ENCODE measurements at places on chromosomes 5 and 9. TPM values are rescaled to one million over a fixed set of nuclear protein-coding genes. Genes with fewer than 3 reads are reported as not detected.

DNA sequence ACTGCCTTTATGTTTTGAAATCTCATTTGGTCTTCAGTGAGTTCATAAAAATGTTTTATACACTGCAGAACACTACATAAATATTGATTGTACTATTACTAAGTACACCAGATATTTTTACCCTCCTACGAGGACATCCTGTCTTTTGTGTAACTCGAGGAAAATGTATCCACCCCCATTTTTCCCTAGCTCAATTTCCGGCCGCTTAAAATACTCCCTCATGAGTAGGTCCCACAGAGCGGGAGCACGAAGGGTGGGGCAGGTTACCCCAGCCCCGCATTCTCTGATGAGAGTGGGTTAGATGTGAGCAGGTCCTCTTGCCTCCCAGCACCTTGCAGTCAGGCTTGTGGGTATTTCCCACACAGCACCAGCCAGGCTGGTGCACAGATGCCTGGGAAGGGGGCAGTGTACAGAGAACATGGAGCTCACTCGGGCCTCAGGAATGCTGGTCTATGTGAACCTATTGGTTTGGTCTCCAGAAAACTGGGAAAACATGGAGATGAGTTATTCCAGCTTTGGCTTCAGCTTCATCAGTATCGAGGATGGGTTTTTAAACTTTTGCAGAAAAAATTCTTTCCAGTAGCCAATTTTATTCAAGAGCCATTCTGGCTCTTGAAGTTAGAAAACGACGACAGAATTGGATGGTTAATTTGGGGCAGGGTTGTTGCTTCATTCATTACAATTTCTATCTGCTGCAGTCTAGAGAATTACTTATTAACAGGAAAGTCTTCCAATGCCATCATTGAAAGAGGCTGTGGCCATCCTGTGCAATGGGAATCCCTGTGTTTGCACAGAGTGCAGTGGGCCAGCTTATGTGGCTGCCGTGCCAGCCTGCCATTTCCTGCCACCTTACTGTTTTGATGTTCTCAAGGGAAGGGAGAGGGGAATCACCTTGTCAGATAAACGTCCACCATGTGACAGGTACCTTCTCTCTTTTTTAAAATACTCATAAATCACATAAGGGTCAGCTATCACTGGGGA, 73.2 kb downstream of the WDR41 start:
- H3K4me3 ChIP-seq = no peak overlapping the region
- peaks cover 12% of the 10 kb centered on the region for H3K4me1 ChIP-seq
- H3K27ac ChIP-seq = no peak overlapping the region
- no peak for DNase-seq

NEUROG1 gene
- 3.7 TPM for total RNA-seq

DNA sequence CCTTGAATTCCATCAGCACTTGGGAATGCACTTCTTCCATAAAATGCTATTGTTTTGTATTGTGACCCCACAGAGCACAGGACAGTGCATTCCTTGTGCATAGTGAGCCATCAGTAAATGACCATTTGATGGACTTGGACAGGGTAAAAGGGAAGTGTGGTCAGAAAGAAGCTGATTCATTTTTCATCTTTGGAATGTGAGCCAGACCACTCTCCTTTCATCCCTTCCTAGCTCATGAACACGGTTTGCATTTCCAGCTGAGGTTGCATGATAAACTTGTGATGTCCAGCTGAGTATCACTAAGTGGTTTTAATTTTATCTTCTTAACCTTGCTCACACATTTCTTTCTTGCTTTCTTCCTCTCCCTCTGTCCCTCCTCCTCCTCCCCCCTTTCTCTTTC, 101.3 kb downstream of the NUDT12 start:
- no peak overlapping the region for H3K27ac ChIP-seq
- no peak for DNase-seq
- no peaks in the 10 kb centered on the region for H3K27me3 ChIP-seq

STX17 gene
- total RNA-seq = 44.8 TPM

DNA sequence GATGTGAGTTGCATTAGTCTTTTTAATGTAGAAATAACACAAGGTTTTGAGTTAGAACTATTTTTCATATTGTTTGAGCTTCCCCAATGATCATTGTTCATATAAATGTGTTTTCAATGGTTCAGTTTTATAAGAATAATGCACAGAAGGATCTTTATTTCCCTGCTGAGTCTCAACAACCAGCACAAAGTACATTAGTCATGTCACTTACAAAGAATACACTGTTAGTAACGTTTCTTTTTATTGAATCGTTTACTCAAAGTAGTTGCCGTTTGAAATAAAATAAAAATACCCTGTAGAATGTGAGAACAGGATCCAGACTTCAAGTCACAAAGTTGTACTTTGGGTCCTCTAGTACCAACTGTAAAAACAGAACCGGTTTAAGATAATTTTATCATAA, 41.5 kb downstream of the ERCC8 start:
- H3K4me3 ChIP-seq = no peak overlapping the region
- H3K27me3 ChIP-seq = no peaks in the 10 kb centered on the region
- no peaks in the 10 kb centered on the region for H3K4me1 ChIP-seq
- no peak for DNase-seq
- no peak overlapping the region for H3K27ac ChIP-seq

TNFSF15 gene
- total RNA-seq = 7.3 TPM

CDO1 gene
- total RNA-seq = 27.9 TPM

IRX2 gene
- total RNA-seq = 31.4 TPM
